Naive thymus-derived CD8-positive, alpha-beta T cell (primary cell): ENCODE measurements at places on chromosomes 16 and 17. TPM values are rescaled to one million over a fixed set of nuclear protein-coding genes. Genes with fewer than 3 reads are reported as not detected.

GRCh38 chr17:2635241-2635640, 41.8 kb downstream of the PAFAH1B1 start:
- peaks cover 57% of the 10 kb centered on the region for H3K36me3 ChIP-seq
- DNase-seq = no peak
- H3K4me1 ChIP-seq = peaks cover 24% of the 10 kb centered on the region
- no peak overlapping the region for H3K27ac ChIP-seq
- no peaks in the 10 kb centered on the region for H3K27me3 ChIP-seq

- no peak overlapping the region for H3K4me3 ChIP-seq
- no peaks in the 10 kb centered on the region for H3K4me1 ChIP-seq
- no peaks in the 10 kb centered on the region for H3K36me3 ChIP-seq
These were observed 281.0 kb upstream of the FOXF1 start for GRCh38 chr16:86229283-86229682.

- H3K27me3 ChIP-seq = no peaks in the 10 kb centered on the region
- H3K4me1 ChIP-seq = peaks cover 5% of the 10 kb centered on the region
- no peak for DNase-seq
- H3K27ac ChIP-seq = no peak overlapping the region
These were observed 13.3 kb downstream of the NQO1 start for GRCh38 chr16:69712914-69713581.

GRCh38 chr17:66386498-66387351, 84.3 kb downstream of the PRKCA start:
- peak overlapping the region; percentile 68 for H3K27ac ChIP-seq
- no peaks in the 10 kb centered on the region for H3K27me3 ChIP-seq
- H3K36me3 ChIP-seq = peaks cover 21% of the 10 kb centered on the region
- H3K4me1 ChIP-seq = peaks cover 48% of the 10 kb centered on the region
- peak overlapping the region; percentile 55 for H3K4me3 ChIP-seq

- no peak overlapping the region for H3K27ac ChIP-seq
- H3K4me3 ChIP-seq = peak overlapping the region; percentile 46
- no peaks in the 10 kb centered on the region for H3K4me1 ChIP-seq
- no peaks in the 10 kb centered on the region for H3K36me3 ChIP-seq
These were observed 684 bp upstream of the SPIRE2 start for GRCh38 chr16:89827383-89828198.

- no peak overlapping the region for H3K4me3 ChIP-seq
- H3K27me3 ChIP-seq = peaks cover 3% of the 10 kb centered on the region
- H3K4me1 ChIP-seq = peaks cover 5% of the 10 kb centered on the region
- H3K36me3 ChIP-seq = no peaks in the 10 kb centered on the region
These were observed 34.9 kb upstream of the MLKL start for GRCh38 chr16:74735554-74735953.

- peak overlapping the region; percentile 82 for H3K27ac ChIP-seq
- H3K36me3 ChIP-seq = no peaks in the 10 kb centered on the region
- DNase-seq = no peak
- no peaks in the 10 kb centered on the region for H3K4me1 ChIP-seq
- H3K4me3 ChIP-seq = no peak overlapping the region
These were observed 214.3 kb upstream of the CDH5 start for GRCh38 chr16:66152181-66152580.

DNA sequence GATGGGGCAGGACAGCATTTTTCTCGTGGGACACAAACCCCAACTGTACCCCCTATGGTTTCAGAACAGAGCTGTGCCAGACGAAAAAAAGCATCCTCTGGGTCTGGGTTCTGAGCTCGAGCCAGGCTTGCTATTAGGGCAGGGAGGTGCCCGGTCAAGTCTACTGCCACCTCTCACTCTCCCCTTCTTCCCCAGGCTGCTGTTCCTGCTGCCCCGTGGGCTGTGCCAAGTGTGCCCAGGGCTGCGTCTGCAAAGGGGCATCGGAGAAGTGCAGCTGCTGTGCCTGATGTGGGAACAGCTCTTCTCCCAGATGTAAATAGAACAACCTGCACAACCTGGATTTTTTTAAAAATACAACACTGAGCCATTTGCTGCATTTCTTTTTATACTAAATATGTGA, 1.1 kb downstream of the MT1E start:
- H3K4me1 ChIP-seq = peaks cover 20% of the 10 kb centered on the region
- no peak overlapping the region for H3K27ac ChIP-seq
- no peak overlapping the region for H3K4me3 ChIP-seq
- no peak for DNase-seq
- no peaks in the 10 kb centered on the region for H3K36me3 ChIP-seq

- peaks cover 19% of the 10 kb centered on the region for H3K4me1 ChIP-seq
- DNase-seq = peak; percentile 62
- H3K27ac ChIP-seq = peak within 1 kb of the TSS; percentile 81
- H3K4me3 ChIP-seq = peak within 1 kb of the TSS; percentile 79
These were observed at the start of gene CHMP6 for GRCh38 chr17:80991645-80992076. Gene CHMP6 (plus strand): TSS chr17:80991841. CDS start chr17:80991919, 78 bp downstream.

DNA sequence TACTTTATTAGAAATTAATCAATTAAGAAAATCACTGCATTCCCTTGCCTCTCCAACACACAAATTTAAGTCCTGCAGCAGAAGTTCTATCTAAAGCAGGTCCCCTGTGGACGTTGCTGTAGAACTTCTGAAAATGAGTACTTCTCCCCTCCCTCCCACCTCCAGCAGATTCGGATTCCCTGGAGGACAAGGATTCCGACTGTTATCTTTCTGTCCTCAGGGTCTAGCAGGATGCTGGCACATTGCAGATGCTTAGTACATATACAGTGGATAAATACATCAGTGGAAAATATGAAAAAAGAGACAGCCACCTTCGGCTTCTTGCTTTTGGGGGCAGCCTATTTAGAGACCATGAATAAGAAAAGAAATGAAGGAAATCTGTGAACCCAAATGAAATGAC, 32.1 kb downstream of the NTN1 start:
- no peaks in the 10 kb centered on the region for H3K36me3 ChIP-seq
- H3K4me3 ChIP-seq = no peak overlapping the region

DNA sequence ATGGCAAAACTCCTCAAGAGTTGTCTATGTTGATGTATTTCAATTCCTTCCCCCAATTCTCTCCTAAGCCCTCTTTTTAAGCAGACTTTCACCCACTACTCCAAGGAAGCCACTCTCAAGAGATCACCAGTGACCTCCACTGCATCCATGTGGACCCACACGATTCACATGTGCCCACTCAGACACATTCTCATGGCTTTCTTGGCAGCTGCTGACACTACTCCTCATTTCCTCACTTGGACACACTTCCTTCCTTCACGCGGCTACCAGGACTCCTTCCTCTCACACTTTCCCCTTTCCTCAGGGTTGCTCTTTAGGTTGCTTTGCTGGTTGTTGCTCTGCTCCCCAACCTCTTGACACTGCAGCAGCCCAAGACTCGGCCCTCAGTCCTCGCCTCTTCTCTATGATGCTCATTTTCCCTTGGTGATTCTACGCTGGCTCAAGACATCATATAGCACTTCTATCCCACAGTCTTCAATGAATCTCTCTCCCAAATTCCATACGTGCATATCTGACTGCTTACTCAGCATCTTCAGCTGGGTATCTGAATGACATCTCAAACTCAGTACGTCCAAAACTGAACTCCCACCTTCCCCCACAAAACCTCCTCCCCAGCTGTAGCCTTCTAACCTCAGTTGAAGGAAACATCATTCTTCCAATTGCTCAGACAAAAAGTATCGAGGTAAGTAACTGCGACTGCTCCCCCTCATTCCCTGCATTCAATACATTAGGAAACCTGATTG, 28.2 kb downstream of the HELZ start:
- DNase-seq = no peak
- no peak overlapping the region for H3K4me3 ChIP-seq
- no peak overlapping the region for H3K27ac ChIP-seq
- H3K36me3 ChIP-seq = peaks cover 26% of the 10 kb centered on the region

- H3K4me3 ChIP-seq = no peak overlapping the region
- peak overlapping the region; percentile 84 for H3K27ac ChIP-seq
- no peaks in the 10 kb centered on the region for H3K27me3 ChIP-seq
These were observed 203.7 kb downstream of the LGALS9B start for GRCh38 chr17:20263595-20263994.

- H3K4me3 ChIP-seq = no peak overlapping the region
- no peak overlapping the region for H3K27ac ChIP-seq
- H3K36me3 ChIP-seq = no peaks in the 10 kb centered on the region
- DNase-seq = no peak
These were observed 92.9 kb downstream of the IRF8 start for GRCh38 chr16:85991856-85992255.

GRCh38 chr17:79794659-79795511, 2.0 kb downstream of the CBX8 start:
- H3K27ac ChIP-seq = no peak overlapping the region
- H3K4me1 ChIP-seq = peaks cover 42% of the 10 kb centered on the region
- H3K4me3 ChIP-seq = peak overlapping the region; percentile 51
- peaks cover 9% of the 10 kb centered on the region for H3K36me3 ChIP-seq

DNA sequence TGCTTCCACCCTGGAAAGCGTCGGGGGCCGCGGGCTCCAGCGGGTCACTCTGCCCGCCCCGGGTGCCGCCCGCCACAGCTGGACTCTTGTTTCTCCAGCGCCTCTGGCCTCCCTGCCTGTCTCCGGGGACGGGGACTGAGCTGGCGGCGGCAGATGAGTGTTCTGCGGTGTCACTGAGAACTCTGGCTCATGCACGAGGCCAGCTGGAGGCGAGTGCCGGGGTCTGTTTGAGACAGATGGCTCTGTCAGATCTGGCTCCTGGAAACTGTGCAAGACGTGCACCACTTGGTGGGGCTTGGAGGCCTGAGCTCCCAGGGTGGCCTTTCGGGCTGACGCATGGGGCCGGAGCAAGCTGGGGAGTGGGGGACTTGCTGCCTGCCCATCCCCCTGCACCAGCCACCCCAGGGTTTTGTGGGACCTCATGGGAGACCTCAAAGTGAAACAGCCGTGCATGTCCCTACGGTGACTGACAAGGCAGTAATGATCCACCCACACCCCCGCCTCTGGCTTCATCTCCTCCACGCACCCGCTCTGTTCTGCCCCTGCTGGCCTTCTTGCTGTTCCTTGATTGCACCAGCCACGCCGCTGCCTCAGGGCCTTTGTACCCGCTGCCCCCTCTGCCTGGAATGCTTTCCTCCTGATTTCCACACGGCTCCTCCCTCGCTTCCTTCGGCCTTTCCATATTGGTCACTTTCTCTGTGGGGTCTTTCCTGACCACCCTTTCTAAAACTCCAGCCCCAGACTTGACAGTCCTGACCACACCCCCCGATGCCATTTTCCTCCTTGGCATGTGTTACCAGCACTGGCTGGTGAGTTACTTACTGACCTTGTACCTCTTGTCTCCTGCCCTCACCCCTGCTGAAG, 174.9 kb upstream of the CIBAR2 start:
- H3K4me3 ChIP-seq = no peak overlapping the region
- H3K4me1 ChIP-seq = no peaks in the 10 kb centered on the region
- H3K36me3 ChIP-seq = no peaks in the 10 kb centered on the region
- no peak for DNase-seq
- no peaks in the 10 kb centered on the region for H3K27me3 ChIP-seq
- H3K27ac ChIP-seq = no peak overlapping the region

- peaks cover 39% of the 10 kb centered on the region for H3K27me3 ChIP-seq
- H3K4me1 ChIP-seq = no peaks in the 10 kb centered on the region
- no peak overlapping the region for H3K27ac ChIP-seq
- no peak overlapping the region for H3K4me3 ChIP-seq
- no peak for DNase-seq
These were observed 42.3 kb upstream of the HNF1B start for GRCh38 chr17:37787055-37787757.

DNA sequence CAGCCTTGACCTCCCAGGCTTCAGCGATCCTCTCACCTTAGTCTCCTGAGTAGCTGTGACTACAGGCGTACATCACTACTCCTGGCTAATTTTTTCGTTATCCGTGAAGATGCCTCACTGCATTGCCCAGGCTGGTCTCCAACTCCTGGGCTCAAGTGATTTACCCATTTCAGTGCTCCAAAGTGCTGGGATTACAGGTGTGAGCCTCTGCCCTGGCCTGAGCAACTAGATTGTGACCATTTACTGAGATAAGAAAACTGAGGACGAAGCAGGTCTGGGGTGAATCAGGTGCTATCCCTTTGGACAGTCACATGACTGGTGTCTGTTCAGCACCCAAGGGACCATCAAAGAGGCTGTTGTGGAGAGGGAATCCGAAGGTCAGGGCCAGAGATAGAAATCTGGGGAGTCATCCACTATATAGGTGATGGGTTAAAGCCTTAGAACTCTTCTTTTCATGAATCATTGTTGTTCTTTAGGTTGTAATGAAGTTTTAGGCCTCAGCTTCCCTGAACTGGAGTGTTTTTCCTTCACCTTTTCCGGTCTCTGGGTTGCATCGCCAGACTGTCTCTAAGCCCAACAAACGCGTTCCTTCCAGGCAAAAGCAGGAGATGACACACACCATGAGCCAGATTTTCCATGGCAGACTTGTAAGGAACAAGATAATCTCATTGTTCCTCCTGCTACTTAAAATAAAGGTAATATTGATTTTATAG, 62.5 kb downstream of the FTO start:
- no peak overlapping the region for H3K27ac ChIP-seq
- H3K4me3 ChIP-seq = no peak overlapping the region
- peaks cover 27% of the 10 kb centered on the region for H3K4me1 ChIP-seq
- no peaks in the 10 kb centered on the region for H3K27me3 ChIP-seq
- H3K36me3 ChIP-seq = no peaks in the 10 kb centered on the region
- DNase-seq = no peak

DNA sequence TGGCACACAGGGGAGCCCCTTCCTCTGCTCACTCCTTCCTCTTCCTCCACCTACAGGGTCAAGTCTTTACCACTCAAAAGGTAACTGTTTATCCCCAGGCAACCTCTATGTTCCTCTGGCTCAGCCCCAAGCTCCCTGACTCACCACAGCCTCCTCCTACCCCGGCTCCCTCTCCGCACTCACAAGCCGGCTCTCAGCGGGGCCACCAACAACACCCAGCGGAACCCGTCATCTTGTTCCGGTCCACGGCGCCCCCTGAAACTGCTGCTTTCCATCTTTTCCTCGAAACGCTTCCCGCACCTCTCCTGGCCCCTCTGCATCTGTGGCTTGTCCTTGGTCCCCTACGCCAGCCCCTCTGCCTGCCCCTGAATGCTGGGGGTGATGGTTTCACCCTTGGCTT, 58.4 kb downstream of the NXN start:
- H3K27ac ChIP-seq = no peak overlapping the region
- no peak for DNase-seq
- H3K27me3 ChIP-seq = peaks cover 37% of the 10 kb centered on the region

GRCh38 chr17:53822764-53823163, at the start of gene KIF2B:
Gene KIF2B (plus strand): TSS chr17:53822927. CDS start chr17:53823034, 107 bp downstream.
- no peaks in the 10 kb centered on the region for H3K27me3 ChIP-seq
- H3K27ac ChIP-seq = no peak within 1 kb of the TSS
- no peak for DNase-seq
- no peak within 1 kb of the TSS for H3K4me3 ChIP-seq
- no peaks in the 10 kb centered on the region for H3K36me3 ChIP-seq
- no peaks in the 10 kb centered on the region for H3K4me1 ChIP-seq

The GCGR gene
- polyA plus RNA-seq = not detected

The MMD gene
- 12.1 TPM for polyA plus RNA-seq

The ALOX15 gene
- polyA plus RNA-seq = not detected

The CBX1 gene
- 24.4 TPM for polyA plus RNA-seq

The CDC42EP4 gene
- polyA plus RNA-seq = not detected

The PRR14 gene
- 13.3 TPM for polyA plus RNA-seq

The SULT1A2 gene
- not detected for polyA plus RNA-seq

The CFAP119 gene
- 0.31 TPM for polyA plus RNA-seq

The WIPF2 gene
- 7.5 TPM for polyA plus RNA-seq

The SLFN14 gene
- 0.13 TPM for polyA plus RNA-seq

The SPATA32 gene
- polyA plus RNA-seq = 0.44 TPM
